PC-3 (cell line): ENCODE measurements at places on chromosomes 13 and 19. TPM values are rescaled to one million over a fixed set of nuclear protein-coding genes. Genes with fewer than 3 reads are reported as not detected.
A peak's percentile ranks its signal among the peaks of the same experiment; 100 is the strongest.

The CLDND2 gene
- total RNA-seq: 0.95 TPM in 1 of 2 replicates, not detected in the other

The OR7A5 gene
- total RNA-seq: not detected in 2 replicates

The MRPS12 gene
- 143 and 156 TPM in 2 replicates for total RNA-seq

DNA sequence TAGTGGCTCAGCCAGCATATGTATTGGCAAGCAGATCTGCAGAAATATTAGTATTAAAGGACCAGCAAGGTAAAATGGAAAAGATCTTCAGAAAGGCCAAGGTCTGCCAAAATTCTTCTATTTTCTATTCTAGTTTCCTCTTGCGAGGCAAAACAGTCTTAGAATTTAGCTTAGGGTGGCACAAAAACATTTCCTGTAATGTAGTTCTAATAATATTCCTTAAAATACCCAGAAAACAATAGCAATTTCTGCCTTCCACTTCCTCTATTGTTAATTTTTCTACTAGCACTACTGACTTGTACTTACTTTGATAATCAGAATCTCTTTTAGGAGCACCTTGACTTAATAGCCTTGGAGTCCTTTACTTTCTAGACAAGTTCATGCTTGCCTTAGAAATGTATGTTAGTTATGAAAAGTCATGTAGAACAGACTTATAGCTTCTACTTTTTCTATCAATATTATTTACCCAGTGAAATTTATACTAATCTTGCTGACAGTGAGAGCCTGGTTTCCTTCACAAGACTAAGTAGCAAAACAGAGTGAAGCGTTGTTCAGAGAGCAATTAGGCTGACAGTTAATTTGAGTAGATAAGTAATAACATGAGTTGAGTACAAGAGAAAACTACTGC, 23.9 kb upstream of the LPAR6 start:
- no peak overlapping the region for H3K27ac ChIP-seq
- H3K27me3 ChIP-seq: no peaks in the 10 kb centered on the region
- DNase-seq: no peak
- no peak overlapping the region for H3K4me3 ChIP-seq
- no peaks in the 10 kb centered on the region for H3K36me3 ChIP-seq

DNA sequence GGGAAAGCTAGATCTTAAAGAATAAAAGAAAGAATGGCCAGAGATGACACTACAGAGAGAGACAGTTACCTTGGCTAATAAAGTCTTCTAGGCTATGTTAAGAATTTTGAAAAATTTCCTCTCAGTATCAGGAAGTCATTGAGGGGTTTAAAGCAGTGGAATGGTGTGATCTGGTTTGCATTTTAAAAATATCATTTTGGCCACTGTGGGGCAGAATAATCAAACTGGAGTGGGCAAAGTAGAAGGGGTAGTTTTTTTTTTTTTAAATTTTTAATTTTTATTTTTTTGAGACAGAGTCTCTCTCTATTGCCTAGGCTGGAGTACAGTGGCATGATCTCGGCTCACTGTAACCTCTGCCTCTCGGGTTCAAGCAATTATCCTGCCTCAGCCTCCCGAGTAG, 4.4 kb upstream of the CNMD start:
- no peaks in the 10 kb centered on the region for H3K36me3 ChIP-seq
- DNase-seq: peak; percentile 3
- no peak overlapping the region for H3K27ac ChIP-seq
- 0 out of 2 replicates have a peak, but pooled peaks cover under 1% of the 10 kb centered on the region for H3K27me3 ChIP-seq

DNA sequence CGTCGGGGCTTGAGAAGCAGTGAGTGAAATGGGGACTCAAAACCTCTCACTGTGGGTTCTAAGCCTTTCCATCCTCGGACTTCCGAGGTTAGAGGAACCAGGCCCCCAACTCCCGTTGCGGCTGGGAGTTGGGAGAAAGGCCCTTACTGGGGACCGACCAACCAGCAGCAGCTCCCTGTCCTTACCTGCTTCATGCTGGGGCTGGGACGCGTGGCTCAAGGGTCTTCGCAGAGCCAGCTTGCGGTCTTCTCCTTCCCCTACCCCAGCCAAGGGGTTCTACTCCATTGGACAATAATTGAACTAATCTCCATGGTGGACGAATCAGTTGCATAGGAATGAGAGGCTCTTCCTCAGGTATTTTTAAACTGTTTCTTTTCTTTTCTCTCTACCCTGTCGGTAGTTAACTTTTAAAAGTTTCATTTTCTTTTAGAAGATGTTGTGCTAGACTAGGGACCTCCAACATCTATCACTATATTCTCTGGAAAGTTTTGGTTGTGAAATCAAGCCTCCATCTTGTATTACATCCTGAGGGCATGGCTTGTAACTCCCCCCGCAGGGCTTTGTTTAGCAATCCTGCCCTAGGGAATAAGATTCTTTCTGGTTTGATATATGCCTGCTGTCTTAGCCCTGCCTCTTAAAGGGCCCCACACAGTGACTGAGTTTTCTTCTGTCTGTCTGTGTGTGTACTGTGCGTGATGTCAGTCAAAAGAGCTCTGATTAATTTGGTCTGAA, 1027.1 kb upstream of the PCDH9 start:
- no peak for DNase-seq
- H3K27me3 ChIP-seq: no peaks in the 10 kb centered on the region
- H3K4me3 ChIP-seq: no peak overlapping the region
